ENCODE measurements at places on chromosomes 2 and 18.

GRCh38 chr2:147135376-147135775 lies 709.5 kb upstream of the ACVR2A start:
- DNase-seq, result no peak

GRCh38 chr2:69979902-69980807 lies 18.7 kb upstream of the ASPRV1 start:
- no peak for DNase-seq

- DNase-seq, result no peak
Observed at GRCh38 chr2:33209976-33210375, 263.2 kb downstream of the LTBP1 start.

DNA sequence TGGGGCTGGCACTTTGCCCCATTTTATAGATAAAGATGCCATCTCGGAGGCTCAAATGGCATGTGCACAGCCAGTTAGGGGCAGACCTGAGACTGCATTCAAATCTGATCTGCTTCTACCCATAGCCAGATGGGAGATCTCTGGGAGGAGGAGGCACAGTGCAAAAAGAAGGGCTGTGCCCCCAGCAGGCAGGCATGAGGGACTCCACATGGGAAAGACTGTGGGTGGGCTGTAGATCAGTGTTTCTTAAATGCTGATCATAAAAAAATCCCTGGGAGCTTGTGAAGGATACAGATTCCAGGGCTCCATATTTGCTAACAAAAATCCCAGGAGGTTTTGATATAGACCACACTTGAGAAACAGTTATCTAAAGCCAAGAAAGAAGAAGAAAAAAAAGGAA lies 15.2 kb downstream of the PAX8 start:
- DNase-seq, result no peak

- no peak for DNase-seq
Observed at GRCh38 chr2:63834401-63834800, 7.3 kb upstream of the UGP2 start.

- DNase-seq, result no peak
Observed at GRCh38 chr2:172088245-172089004, 3.1 kb downstream of the DLX1 start.

DNA sequence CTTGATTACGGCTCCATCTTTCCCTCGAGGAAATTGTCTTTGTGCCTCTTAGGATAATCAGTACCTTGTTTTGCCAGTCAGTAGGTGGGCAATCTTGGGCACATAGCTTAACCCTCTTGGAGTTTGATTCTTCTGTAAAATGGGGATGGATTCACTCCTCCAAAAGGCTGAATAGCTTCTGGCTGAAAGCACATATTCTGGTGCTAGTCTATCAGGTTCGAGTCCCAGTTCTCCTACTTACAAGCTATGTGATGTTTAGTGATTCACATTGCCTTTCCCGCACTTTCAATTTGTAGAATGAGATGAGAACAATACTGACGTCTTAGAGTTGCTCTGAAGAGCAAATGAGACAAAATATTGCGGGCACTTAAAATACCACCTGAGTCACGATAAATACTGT lies 43.9 kb downstream of the ATIC start:
- DNase-seq, result no peak

- no peak for DNase-seq
Observed at GRCh38 chr18:24633121-24633520, 172.7 kb downstream of the HRH4 start.

- no peak for DNase-seq
Observed at GRCh38 chr18:70154591-70155194, 50.8 kb downstream of the RTTN start.

DNA sequence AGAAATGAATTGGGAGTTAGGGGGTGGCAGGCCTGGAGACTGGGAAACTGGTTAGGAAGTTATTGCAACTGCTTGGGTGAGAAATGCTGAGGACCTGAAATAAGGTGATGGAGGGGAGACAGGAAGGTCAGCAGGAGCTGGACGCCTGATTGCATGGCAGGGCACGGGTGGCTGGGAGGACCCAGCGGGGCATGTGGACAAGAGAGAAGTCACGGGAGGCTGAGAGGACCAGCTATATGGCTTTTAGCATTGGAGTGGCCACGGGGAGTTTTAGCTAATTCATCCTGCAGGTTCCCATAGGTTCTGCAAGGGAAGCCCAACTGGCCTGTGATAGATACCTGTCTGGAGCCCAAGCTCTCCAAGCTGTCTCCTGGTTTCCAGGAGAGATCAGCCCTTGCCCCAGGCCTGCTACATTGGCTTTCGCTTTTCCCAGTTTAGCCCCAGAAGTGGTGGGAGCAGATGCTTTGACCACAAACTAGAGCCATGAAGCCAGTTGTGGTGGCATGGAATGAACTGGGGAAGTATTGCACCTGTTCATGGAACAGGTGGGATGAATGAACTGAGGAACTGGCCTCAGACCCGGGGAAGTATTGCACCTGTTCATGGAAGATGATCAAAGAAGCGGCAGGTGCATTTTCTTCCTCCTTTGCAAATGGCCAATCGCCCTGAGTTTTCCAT lies 93.6 kb upstream of the TAF1B start:
- DNase-seq, result no peak

- no peak for DNase-seq
Observed at GRCh38 chr2:29075894-29076705, 1.8 kb upstream of the PCARE start.

DNA sequence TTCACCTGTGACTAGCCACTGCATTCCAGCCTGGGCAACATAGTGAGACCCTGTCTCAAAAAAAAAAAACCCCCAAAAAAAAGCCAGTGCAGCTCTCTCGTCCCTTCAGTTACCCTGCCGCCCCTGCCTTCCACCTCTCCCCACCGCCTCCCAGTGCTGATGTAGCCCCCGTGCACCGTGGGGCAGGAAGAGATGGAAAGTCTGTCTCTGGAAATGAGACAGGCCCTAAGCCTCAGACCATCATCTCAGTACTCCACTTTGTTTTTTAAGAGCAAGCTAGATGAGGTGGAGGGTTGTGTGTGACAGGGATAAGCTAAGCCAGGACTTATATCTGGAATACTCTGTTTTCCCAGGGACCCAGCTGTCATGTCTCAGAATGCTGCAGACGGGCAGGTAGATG lies 32.0 kb downstream of the MERTK start:
- DNase-seq, result no peak

GRCh38 chr2:37833423-37833822 lies 91.7 kb upstream of the RMDN2 start:
- no peak for DNase-seq

GRCh38 chr18:66324616-66325015 lies 279.3 kb downstream of the CDH19 start:
- no peak for DNase-seq

DNA sequence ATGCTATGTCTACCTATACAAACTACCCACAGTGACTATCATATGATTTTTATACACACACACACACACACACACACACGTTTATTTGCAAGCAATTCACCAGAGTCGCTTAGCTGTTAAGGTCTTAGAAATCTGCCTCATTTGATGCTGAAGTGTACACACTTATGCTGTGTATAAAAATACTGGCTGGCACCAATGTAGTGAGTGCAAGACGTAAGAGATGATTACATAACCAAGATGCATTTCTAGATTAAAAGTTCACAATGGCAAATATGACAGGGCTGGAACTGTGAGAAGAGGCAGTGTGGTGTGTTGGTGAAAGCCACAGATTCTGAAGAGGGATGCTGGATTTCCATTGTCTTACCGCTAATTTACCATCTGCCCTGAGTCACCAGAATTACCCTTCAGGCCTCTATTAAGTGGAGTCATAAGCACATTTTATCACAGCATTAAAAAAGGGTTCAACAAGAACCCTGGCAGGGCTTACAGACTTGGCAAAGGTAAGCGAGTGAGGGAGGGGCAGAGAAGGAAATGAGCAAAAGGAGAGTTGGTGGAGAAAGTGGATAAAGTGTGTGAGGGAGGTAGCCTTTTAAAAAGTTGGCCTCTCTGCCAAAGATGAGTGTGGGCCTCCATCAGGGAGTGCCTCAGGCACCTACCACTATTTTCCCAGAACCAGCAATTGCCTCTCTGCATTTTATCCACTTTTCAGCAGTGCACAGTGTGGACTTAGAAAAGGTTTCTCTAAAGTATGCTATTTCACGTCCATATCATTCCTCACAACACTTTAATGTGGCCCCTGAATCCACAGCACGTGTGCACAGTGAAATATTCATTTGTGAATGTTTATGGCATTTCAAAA lies 21.5 kb downstream of the MEIS1 start:
- no peak for DNase-seq

DNA sequence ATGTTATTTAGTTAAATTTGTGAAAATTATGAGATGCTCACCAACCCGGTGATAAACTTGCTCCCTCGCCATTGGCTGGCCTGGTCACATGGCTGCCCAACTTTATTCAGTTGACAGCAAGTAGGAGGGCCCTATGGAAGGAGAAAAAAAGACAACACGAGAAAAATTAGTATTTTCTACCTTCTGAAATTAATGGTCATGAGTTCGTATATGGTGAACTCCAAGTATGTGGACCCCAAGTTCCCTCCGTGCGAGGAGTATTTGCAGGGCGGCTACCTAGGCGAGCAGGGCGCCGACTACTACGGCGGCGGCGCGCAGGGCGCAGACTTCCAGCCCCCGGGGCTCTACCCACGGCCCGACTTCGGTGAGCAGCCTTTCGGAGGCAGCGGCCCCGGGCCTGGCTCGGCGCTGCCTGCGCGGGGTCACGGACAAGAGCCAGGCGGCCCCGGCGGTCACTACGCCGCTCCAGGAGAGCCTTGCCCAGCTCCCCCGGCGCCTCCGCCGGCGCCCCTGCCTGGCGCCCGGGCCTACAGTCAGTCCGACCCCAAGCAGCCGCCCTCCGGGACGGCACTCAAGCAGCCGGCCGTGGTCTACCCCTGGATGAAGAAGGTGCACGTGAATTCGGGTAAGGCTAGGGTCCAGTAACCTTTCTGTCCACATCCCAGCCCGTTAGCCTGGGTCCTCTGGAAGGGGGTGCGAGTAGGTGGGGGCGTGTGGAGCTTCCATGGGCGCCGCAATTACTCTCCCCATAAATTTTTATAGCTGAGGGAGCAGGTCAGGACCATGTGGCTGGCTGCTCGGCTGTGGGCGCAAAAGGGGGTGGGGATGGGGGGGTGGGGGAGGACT lies at the start of gene HOXD4:
Gene HOXD4 (plus strand): TSS at position 109 of the 846 bp plus-strand sequence. CDS start 84 bp downstream, at position 193.
- no peak for DNase-seq

DNA sequence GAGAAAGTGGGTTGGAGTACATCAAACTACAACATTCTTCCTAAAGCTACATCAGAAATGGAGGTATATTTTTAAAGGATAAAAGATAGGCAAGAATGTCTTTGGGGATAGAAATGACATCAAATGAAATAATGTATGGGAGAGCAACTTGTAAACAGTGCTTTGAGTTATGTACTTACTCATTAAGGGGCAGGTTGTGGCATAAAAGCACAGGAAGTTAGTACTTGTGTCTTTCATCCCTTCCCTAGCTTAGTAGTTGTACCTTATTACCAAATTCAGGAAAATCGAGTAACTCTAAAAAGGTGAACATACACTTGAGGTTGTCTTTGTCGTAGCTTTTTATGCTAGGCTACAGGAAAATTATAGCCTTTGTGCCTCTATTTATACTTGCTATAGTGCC lies 28.9 kb downstream of the PPP1CB start:
- no peak for DNase-seq

DNA sequence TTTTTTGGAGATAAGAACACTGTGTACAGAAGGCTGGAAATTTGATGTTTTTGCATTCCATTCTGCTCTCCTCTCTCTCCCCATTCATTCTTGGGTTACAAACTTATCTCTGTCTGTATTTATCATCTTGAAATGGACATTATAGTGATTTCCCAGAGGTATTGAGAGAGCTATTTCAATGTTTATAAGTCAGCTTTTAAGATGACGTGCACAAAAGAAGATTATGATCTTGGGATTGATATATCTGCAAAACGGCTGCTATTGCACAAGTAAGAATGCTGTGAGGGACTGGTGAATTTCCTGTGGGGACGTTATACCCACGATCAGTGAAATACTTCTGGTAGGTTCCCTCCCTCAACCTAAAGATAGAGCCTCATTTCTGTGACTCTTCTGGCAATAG lies 61.0 kb upstream of the DTNA start:
- no peak for DNase-seq
